ENCODE measurements at places on chromosomes 2 and 18.

DNA sequence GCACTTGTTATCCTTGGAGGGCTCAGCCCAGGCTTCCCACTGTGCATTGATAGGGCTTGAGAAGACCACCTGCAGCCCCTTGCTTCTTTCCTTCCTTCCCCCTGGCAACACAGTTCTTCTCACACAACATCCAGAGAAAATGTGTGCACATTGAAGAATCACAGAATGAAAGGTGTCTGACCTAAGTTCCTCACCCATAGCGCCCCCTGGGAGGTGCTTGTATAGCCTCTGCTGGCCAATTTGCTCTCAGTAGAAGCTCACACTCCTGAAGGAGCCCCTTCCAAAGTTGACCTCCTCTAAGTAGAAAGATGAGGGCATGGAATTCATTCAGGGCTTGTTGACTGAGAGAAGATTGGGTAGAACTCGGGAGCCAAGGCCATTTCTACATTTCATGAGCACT, 758.4 kb upstream of the KLHL29 start:
- DNase-seq = no peak

- DNase-seq = peak; percentile 20
Observed at GRCh38 chr2:195575879-195576401, 81.1 kb upstream of the SLC39A10 start.

DNA sequence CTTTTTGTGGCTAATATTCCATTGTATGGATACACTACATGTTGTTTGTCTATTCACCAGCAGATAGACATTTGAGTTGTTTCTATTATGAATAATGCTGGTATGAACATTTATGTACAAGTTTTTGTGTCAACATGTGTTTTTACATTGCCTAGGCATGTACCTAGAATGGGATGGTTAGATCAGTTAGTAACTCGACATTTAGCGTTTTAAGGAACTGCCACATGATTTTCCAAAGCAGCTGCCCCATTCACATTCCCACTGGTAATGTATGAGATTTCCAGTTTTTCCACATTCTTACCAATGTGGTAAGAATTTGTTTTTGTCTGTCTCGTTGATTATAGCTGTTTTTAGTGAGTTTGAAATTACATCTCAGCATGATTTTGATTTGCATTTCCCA, 112.8 kb downstream of the FHOD3 start:
- no peak for DNase-seq

GRCh38 chr18:22432657-22433137, 15.0 kb upstream of the CTAGE1 start:
- DNase-seq = peak; percentile 68

DNA sequence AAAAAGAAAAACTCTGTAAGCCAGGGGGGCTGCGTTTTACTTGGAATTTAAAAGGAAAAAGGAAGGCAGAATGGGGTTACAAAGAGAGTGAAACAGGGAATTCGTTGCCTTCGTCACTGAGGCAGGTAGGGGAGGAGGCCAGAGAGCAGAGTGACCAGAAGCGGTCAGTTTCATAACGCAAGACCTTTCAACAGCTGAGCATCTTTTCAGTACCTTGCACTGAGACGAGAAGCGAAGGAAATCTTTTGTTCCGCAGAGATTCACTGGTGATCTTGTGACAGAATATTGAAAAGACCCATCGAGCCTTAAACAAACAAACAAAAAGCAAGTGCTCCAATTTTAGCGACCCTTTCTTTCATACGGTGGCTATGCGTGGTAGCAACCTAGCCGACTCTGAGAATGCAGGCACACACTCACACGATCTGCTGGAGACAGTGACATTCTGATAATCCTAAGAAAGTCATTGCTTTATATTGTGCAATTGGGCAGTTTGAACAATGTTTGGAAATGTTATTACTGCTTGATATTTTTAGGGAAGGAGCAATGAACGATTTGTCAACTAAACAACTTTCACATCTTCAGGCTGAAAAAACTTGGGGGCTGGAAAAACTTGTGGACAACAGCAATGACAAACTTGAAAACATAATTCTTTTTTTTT, 93.8 kb upstream of the ODC1 start:
- DNase-seq = no peak

- DNase-seq = peak; percentile 28
Observed at GRCh38 chr2:207394812-207395534, 134.8 kb upstream of the CREB1 start.

GRCh38 chr2:30190637-30191036, 40.7 kb upstream of the LBH start:
- no peak for DNase-seq

- no peak for DNase-seq
Observed at GRCh38 chr2:101858910-101859309, 132.8 kb upstream of the IL1R2 start.

GRCh38 chr2:60526623-60527022, 26.8 kb downstream of the BCL11A start:
- no peak for DNase-seq

GRCh38 chr2:113291191-113291590, 12.5 kb upstream of the PAX8 start:
- no peak for DNase-seq

GRCh38 chr2:96921561-96922319, 51.9 kb upstream of the SEMA4C start:
- no peak for DNase-seq

- no peak for DNase-seq
Observed at GRCh38 chr2:67400560-67401485, 3.7 kb downstream of the ETAA1 start.

DNA sequence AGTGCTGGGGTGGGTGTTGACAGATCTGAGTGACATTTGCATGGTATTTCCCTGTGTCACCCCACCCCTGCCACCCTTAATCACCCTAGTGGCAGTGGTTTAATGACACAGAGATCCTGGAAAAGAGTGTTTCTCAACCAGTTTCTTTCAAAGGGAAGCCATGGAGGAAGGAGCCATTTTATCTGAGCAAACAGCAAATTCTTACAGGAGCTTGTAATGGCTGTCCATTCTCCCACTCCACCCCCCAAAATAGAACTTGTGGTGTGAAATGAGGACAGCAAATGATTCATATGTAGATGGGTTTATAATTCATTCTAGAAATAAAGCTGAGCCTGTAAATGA, 51.5 kb downstream of the CDC42EP3 start:
- DNase-seq = no peak

GRCh38 chr2:217941886-217942728, 60.7 kb downstream of the TNS1 start:
- DNase-seq = no peak

- no peak for DNase-seq
Observed at GRCh38 chr18:59484131-59484530, 125.1 kb upstream of the LMAN1 start.
